ENCODE measurements at places on chromosomes 2 and 18.

- DNase-seq: no peak
These were observed 129.2 kb downstream of the ETAA1 start for GRCh38 chr2:67526283-67526682.

GRCh38 chr2:151182899-151183809 is 78.5 kb downstream of the RBM43 start:
- DNase-seq: no peak

DNA sequence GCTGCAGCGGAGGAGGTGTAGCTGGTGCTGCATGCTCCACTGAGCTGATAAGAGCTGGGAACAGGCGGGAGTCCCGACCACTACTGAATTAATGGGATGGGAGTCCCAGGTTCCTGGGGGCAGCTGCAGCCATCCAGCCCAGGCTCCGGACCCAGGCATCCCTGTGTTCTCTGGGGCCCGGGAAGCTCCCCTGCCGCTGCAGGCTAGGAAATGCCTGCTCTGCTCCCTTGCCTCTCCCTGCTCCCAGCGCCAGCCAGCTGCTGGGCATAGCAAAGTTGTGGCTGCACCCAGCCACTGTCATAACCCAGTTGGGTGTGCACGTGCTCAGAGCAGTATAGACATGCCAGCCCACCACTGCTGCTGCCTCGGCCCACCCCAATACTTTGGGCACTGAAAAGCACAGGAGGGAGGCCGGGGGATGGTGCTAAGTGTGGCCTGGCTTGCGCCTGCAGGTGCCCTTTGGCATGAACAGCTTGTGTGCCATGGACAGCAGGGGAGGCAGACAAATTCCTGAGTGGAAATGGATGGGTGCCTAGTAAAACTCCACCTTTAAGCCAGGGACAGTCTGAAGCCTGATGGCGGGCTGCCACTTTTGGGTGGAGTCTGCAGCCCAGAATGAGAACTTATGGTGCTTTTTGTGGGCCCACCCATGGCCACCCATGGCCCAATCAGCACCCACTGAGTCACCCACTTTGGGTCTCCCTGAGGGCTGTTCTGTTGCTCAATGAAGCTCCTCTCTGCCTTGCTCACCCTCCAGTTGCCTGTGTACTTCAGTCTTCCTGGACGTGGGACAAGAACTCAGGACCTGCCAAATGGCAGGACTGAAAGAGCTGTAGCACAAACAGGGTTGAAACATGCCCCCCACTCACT is 219.3 kb upstream of the TMEFF2 start:
- no peak for DNase-seq

DNA sequence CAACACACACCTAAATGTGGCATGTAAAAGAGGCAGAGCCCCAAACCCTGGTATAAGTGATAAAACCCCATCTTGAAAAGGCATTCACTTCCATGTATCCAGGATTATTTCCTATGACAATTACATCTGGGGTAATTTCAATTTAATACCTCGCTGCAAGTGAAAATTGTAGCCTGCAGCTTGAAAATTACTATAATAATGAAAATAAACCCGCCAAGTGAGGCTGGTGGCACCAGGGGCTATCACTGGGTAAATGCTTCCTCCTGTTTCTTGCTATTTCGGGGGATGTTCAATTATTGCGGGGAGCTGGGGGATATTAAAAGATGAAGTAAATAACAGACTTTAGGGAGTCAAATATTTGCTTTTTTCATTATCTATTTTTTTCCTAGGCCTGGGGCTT is 159.5 kb upstream of the CAPN13 start:
- no peak for DNase-seq

- DNase-seq: no peak
These were observed 50.2 kb upstream of the CTAGE1 start for GRCh38 chr18:22467760-22468553.

DNA sequence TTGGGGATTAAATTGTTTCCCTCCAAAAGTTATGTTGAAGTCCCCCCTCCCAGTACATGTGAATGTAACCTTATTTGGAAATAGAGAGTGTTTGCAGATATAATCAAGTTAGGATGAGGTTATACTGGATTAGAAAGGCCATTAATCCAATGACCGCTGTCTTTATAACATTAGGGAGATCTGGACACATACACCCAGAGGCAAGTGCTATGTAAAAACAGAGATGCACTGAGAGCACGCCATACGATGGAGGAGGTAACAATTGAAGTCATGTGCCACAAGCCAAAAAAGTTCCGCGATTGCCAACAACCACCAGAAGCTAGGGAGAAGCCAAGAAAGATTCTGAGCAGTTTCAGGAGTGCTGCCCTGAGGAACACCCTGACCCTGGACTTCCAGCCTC is 153.3 kb downstream of the RNF144A start:
- DNase-seq: no peak

DNA sequence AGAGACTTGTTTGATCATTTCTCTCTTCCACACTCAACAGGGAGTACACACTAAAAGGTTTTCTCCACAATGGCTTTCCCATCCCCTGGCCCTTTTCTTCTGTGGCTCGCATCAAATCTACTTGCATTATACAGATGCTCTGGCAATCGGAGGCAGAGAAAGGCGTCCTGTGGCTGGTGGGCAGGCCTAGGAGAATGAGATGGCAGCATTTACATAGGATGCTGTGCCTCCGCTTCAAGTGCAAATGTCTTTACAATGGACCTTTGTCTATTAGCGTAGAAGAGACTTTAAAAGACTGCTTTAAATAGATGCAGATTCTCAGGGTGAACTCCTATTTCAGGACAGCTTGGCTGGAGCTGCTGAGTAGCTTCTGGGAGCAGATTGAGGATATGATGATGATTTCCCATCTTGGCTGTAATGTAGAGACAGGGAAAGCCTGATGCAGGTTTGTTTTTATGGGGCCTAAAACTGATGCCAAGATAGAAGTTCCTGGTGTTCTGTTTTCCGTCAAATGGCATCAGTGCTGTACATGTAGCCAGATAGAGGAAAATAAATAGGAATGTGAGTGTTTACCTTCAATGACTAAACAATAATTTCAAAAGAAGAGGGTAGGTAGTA is 423.4 kb downstream of the RND3 start:
- DNase-seq: no peak

All from NCI-H1105 (cell line).